Stimulated activated CD4-positive, alpha-beta T cell treated with anti-CD3 and anti-CD28 coated beads, Interleukin-1b, Interleukin-23, amount 100 ng/mL, for 1 hour (primary cell): ENCODE measurements at places on chromosomes 11 and 22.

- no peak for DNase-seq
Measured at GRCh38 chr22:31616315-31616980, 45.6 kb downstream of the PISD start.

- peak; percentile 72 for DNase-seq
Measured at GRCh38 chr22:37121887-37122591, 12.5 kb upstream of the TMPRSS6 start.

- DNase-seq: no peak
Measured at GRCh38 chr11:33716243-33716642, 15.6 kb upstream of the C11orf91 start.

- DNase-seq: no peak
Measured at GRCh38 chr11:64531906-64532312, 59.1 kb upstream of the SLC22A12 start.

DNA sequence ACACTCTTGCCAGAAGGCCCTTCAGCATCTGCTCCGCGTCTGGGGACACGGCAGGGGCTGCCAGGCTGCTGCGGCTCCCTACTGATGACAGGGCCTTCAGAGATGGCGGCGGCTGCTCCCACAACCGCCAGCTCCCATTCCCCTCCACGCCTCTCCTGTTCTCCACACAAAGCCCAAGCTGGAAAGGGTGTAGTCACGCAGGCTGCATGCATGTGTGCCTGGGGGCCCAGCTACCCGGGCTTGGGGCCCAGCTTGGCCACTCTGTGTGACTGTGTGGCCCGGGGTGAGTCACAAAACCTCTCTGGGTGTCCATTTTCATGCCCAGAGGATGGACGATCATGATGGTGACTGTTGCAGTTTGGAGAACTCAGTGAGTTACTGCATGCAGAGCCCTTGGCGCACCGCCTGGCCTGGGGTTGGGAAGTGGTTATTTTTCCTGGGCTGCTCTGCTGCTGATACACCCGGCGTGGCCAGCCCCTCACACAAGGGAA, 31.7 kb upstream of the PARVB start:
- no peak for DNase-seq

DNA sequence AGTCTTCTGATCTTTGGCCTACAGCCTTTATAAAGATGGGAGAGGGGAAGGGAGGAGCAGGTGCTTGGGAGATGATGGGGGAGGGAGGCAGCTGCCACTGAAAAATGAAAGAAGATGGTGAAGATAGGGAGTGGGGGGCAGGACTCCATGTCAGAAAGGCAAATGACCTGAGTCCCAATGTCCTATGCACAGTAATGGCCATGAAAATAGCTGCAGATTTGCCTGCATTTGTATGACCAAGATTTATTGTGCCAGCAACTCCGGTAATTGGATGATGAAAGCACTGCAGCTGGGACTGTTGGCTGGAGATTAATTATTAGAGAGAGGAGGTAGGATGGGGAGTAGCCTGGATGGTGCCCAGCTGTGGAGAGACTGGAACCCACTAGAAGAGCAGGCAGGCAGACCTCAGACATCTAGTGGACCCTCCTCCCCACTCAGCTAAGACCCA, 36.1 kb downstream of the NEU3 start:
- no peak for DNase-seq

DNA sequence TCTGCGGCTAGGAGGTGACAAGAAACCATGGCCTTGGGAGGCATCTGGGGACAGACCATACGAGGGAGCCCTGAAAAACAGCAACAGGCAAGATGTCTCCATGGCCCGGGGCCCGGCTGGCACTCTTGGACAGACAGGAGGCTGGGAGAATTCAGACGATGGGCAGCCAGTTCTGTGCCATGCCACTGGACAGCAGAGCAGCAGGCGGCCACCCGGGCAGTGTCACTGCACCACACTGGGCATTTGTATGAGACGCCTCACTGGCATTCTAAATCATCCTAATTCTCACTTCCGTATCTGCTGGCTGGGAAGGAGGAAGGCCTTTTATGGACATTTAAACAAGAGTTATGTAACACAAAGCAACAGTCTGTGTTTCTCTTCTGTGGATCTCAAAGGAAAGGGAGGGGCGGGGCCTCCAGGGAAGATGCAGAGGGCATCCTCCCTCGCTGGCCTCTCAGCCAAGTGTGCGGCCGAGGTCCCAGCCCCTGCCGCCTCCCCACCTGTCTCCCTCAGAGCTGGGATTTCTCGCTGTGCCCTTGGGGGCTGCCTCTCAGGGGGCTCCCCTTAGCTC, 350.3 kb downstream of the SHANK2 start:
- DNase-seq: no peak

GRCh38 chr22:38239101-38239761, 33.6 kb downstream of the TMEM184B start:
- no peak for DNase-seq

GRCh38 chr11:71574418-71574817, 8.3 kb downstream of the KRTAP5-11 start:
- no peak for DNase-seq

DNA sequence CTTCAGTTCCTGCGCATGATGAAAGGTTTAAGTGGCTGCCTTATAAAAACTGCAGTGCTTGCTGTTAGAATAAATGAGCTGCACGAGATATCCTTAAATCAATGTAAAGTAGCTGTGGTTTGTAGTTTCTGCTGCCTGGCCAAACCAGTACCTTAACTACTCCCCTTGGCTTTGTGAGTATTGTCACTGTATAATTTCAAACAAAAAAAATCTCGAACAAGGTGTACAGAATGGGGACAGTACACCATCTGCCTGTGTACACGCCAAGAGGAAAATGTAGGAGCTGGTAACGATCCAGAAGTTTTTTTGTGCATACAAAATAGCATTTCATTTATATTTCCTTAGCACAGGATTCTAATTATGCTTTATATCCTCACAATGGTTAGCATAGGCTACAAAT, 20.6 kb upstream of the NDUFC2 start:
- DNase-seq: no peak

- DNase-seq: no peak
Measured at GRCh38 chr11:64803846-64804345, 882 bp upstream of the MAP4K2 start.

DNA sequence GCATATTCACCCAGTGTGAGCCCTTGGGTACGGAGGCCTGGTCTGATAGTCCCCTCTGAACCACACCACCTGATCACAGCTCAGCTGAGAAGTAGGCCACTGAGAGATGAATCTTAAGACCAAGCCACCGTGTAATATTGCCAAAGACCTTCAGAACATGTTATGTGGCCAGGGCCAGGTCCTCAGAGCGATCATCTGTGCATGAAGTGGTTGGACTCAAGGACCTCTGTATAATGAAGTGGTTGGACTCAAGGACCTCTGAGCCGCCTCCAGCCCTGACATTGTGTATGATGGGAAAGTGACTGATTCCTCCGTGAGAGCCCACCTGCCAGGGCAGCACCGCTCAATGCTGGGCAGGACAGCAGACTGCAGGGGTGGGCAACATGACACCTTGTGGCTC, 70.2 kb downstream of the TP53I11 start:
- DNase-seq: no peak

DNA sequence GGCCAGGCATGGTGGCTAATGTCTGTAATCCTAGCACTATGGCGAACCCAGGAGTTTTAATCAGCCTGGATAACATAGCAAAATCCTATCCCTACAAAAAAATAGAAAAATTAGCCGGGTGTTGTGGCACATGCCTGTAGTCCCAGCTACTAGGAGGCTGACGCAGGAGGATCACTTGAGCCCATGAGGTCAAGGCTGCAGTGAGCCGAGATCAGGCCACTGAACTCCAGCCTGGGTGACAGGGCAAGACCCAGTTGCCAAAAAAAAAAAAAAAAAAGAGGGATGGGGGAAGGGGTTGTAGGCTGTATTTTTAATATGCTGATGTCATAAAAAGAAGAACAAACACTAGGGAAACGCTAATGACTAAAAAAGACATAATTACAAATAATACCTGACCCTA, 12.1 kb downstream of the DDX6 start:
- no peak for DNase-seq

DNA sequence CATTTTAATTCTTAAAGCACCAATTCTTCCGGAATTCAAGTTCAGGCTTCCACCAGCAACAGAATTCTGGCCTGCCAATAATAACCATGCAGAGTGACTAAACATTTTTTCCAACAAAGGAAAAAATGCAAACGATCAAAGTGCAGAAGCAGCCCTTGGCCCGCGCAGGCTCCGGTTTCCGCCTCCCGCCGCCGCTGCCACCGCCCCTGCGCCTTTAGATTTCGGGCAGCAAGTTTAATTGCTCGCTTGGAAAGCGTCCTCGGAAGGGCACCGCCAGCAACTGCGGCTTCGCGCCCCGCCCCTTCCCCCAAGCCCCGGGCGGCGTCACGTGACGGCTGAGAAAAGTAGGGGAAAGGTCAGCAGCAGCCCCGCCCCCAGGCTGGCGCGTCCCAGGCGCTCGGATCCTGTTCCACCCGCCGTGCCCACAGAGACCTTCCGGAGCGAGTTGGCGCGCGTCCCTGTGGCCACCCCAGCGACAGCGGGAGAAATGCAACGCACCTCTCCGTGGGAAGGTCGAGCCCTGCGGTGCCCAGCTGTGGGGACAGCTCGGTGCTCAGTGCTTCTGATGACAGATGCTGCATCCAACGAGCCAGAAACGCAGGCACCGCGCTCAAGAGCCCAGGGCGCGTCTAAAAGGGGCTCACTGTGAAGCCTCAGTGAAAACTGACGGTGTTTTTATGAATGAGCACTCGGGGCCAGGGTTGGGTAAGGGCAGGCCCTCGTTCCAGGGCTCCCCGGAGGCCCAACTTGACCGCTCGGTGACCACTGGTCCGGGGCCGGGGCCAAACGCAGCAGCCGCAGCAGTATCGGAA, 2.5 kb downstream of the CPT1A start:
- DNase-seq: peak; percentile 89

DNA sequence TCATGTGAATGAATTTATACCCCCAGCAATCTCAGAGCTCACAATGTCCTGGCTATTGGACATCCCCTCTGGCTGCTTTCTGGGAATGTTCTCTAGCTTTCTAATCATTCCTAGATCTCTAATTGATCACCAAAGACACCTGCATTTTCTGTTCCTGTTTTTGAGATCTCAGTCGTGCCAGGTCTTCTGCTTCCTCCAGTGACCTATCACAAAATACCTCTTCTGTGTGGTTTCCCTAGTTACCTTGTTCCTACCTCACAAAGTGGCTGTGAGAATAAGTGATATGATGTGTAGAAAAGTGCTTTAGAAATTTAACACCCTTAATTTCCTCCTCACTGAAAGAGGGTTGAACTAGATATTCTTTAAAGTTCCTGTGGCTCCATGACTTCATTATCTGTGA, 92.2 kb downstream of the LUZP2 start:
- DNase-seq: no peak

DNA sequence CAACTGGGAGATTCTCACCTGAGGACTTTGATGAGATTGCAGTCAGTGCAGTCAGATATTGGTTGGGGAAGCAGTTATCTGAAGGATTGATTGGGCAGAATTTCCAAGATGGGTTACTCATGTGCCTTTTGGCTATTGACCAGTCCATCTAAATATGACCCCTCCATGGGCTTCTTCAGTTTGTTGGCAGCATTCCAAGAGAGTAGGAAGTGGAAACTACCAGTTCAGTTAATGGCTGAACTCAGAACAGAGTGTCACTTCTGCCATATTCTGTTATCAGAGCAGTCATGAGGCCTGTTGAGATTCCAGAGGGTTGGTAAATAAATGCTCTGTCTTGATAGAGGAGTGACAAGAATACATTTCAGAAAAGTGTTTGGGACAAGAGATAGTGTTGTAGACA, 71.0 kb downstream of the CYP2R1 start:
- no peak for DNase-seq
